Calu3 (cell line): ENCODE measurements at places on chromosomes 4 and X. TPM values are rescaled to one million over a fixed set of nuclear protein-coding genes. Genes with fewer than 3 reads are reported as not detected.
A peak's percentile ranks its signal among the peaks of the same experiment; 100 is the strongest.

The TEX13C gene
- not detected in 2 replicates for total RNA-seq

The TMEM144 gene
- total RNA-seq: 6.0 and 11.8 TPM in 2 replicates

The ADH1C gene
- 5.8 and 7.9 TPM in 2 replicates for total RNA-seq

The CBR4 gene
- total RNA-seq: 18.1 and 18.5 TPM in 2 replicates

The GNRHR gene
- total RNA-seq: not detected in 2 replicates

The DNAAF6 gene
- total RNA-seq: not detected in 2 replicates

The SPANXN3 gene
- total RNA-seq: not detected in 2 replicates

The RHOH gene
- total RNA-seq: not detected in 2 replicates

DNA sequence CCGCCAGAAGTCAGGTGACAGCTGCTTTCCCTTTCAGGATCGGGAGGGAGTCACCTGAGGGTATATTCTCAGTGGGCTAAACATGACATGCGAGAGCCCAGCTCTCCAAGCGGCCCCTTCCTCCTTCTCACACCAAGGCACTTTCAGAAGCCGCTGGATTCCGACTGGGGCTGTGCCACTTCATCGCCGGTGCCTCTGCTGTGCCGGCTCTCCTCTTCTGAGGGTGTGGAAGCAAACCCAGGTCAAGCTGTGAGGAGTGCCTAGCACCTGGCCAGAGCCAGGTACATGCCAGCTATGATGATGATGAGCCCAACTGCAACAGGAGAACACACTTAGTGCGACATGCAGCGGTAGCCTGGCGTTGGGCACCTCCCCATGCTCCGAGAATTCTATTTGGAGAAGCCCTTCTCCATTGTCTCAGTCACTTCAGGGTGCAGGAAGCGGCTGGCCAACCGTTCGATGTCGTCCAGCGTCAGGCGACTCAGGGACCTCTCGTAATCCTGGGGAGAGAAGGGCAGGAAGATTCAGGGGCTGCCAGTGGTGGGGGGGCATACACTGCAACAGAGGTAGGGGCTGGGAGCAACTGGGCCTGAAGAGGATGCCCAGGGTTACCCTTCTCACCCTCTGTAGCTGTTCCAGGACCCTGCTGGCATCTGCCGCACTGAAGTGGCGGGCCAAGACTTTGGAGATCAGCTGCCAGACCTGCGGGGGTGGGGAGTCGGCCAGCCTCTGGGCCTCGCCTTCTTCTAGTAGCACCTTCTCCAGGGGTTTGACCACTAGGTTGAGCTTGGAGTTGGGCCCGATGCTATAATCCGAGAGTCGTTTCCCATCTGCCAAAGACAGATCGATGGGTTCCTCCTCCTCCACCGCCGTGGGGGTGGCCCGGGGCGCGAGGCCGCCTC lies 1.0 kb downstream of the UBL4A start:
- no peak for DNase-seq

- no peak for DNase-seq
These were observed 92.2 kb upstream of the MAML3 start for GRCh38 chr4:140246216-140246615.

DNA sequence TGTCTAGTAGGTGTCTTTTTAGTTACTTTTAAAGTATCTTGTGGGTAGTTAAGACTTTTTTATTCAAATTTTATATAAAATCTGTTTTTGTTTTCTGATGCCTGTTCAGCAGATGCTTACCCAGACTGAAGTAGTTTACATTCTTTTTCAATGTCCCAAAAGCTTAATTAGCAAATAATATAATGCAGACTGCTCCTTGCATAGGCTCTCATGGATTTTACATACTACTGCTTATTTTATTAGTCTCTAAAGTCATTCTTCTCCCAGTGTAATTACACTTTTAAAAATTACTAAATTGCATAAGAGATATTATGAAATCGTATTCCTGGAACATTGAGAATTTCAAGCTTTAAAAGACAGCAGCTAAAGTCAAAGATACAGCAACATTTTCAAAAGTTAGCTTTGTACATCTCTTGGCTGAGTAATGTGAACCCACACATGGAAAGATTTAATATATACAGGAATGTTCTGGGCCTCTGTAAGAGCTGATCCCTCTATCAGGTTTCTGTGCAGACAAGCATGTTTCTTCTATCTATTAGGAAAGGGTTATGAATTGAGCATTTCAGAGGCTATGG lies 148.4 kb upstream of the SPRY1 start:
- no peak for DNase-seq

- peak; percentile 10 for DNase-seq
These were observed 207.3 kb upstream of the RADX start for GRCh38 chrX:106404512-106404911.

- DNase-seq: no peak
These were observed 325.9 kb downstream of the ANKRD50 start for GRCh38 chr4:124386648-124387047.

GRCh38 chr4:187565416-187565815 lies 430.2 kb upstream of the ZFP42 start:
- no peak for DNase-seq

DNA sequence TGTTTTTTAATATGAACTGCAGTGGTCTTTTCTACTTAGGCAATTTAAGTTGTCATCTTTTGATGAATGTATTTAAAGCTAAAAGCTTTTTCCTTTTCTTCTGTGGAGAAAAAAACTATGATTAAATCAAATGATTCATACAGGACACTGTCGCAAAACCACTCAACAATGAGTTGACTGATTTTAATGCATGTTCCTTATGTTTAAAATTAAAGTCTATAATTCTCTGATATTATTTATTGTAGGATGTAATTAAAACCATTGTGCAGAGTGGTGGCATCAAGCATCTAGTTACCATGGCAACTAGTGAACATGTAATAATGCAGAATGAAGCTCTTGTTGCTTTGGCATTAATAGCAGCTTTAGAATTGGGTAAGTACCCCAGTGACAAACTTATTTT lies 172.5 kb downstream of the RAP1GDS1 start:
- no peak for DNase-seq

DNA sequence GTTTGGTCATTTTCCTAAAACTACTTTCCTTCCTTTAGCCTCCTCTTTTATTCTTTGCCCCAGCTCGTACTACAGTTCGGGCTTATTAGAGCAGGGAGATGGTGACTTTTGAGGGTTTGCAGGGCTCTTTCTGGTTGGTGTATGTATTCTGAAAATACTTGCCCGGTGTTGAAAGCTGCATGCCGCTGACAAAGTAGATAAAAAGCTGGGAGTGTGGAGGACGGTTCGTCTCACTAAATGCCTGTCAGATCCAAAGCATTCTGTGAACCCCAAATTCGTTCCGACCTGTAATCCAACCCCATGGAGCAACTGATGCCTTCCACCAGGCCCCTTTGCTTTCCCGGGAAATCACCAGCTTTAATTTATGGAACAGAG lies 19.2 kb downstream of the TRIM2 start:
- no peak for DNase-seq

DNA sequence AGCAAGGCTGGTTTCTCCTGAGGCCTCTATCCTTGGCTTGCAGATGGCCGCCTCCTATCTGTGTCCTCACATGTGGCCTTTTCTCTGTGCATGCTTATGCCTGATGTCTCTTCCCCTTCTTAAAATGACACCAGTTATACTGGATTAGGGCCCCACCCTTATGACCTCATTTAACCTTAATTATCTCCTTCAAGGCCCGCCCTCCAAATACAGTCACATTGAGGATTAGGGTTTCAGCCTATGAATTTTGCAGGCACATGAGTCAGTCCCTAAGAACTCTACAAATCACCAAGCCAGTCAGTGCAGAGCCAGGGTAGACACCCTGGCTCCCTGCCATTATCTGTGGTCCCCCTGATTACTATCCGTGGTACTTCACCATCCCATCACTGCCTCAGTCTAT lies 51.6 kb downstream of the MAML3 start:
- no peak for DNase-seq

DNA sequence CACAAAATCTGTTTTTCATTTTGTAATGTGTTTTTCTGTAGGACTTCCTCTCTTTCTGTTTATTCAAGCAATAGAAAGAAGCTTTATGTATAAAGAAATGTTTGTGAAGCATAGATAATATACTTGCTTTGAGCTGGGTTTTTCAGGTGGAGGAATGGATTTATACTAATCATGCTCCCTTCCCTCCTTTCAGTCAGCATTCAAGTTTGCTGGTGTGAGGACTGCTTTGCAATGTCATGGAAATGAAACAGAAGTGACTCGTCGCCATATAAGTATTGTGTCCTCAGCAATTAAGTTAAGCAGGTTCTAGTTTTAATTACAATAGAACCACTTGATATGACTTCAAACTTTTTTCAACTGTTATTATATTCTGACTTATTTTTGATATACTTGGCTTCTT lies 1447.1 kb downstream of the PCDH19 start:
- DNase-seq: no peak

DNA sequence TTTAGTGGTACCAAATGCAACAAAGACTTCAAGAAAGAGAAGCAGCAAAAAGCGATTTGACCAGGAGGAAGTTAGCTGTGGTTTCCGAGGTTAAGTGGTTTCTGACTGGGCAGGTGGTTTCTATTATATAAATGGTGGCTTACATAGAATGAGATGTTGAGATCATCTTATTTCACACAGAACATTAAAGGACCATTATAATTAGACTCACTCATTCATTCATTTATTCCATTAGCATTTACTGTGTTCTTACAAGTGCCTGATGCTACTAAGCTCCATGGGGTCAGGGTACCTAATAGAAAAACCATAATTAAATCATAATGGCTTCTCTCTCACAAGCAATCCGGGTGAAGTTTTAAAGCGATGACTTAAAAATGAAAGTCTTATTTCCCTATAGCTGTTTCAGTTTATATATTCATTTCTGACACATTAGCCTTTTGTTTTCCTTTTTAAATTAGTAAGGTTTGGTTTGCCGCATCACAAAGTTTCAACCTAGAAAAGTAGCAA lies 10.6 kb downstream of the TSPAN6 start:
- no peak for DNase-seq

GRCh38 chr4:77036206-77036605 lies 39.6 kb downstream of the CCNI start:
- no peak for DNase-seq

- no peak for DNase-seq
These were observed 3.0 kb upstream of the ATP1B4 start for GRCh38 chrX:120358737-120359456.

GRCh38 chrX:133812402-133812801 lies 173.0 kb downstream of the GPC3 start:
- DNase-seq: peak; percentile 11

DNA sequence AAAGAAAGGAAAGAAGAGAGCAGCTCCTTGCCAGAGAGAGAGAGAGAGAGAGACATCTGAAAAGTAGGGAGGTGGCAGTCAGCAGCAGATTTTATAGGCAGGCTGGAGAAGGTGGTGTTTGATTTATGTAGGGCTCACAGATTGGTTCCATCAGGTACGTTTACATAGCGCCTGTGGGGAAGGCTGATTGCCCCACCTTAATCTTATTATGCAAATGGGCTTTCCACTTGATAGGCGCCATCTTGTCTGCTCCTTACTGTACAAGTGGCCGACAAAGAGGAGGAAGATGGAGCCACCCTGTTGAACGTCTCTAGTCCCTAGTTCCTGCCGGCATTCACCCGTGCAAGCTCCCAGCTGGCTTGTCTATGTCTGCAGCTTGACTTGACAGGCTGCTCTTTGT lies 49.1 kb upstream of the DHRSX start:
- no peak for DNase-seq

- no peak for DNase-seq
These were observed 82.2 kb upstream of the HELT start for GRCh38 chr4:184936071-184936470.

DNA sequence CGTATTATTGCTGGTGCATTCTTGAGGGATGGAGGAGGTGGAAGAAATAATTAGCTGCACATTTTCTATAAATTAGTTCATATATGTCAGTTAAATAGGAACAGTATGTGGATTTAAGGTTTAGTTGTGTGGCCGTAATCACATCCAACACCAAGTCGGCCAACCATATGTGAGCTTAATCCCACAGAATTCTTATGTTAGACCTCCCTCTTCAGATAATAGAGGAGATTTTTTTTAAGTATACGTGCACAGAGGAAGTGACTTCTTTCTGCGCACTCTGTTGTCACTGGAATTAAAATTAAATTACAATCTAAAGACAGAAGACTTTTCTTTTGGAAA lies 2.1 kb downstream of the SEPTIN11 start:
- DNase-seq: no peak

- DNase-seq: no peak
These were observed 464 bp downstream of the RASGEF1B start for GRCh38 chr4:81471298-81471587.

GRCh38 chr4:115675719-115676118 lies 562.3 kb upstream of the NDST4 start:
- no peak for DNase-seq

- DNase-seq: no peak
These were observed 34.4 kb downstream of the PF4 start for GRCh38 chr4:73947239-73947985.

DNA sequence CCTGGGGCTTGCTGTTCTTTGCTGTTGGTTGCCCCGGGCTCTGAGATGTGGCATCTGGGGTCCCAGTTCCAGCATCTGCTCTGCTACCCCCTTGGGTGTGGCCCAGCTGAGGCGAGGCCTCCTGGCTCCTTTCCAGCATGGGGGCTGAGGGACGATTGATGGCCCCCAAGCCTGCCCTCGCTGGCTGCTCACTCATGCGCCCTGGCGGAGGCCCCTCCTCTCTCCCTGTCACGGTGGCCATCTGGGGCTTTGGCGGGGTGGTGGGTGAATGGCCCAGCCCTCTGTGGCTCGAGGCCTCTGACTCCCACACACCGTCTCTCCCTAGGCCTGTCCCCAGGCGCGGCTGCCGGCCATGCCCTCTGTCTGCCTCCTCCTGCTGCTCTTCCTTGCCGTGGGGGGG lies 1.8 kb downstream of the PLXNA3 start:
- no peak for DNase-seq

DNA sequence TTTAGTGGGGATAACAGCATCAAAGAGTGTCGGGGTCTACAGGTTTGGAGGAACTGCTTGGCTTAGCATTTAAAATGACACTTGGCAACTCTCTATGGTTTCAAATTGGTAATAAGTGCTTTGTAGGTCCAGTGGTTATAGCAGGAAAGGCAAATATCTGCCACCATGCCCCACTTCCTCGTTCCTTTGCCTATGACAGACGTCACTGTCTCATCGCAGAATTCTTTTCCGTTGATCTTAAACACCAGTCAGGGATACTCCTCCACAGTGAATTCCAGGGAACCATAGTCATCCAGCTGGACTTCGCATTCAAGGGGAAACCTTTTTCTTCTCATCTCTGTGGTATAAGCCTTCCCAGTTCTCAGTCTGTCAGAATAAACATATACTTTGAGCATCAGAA lies 319.1 kb downstream of the GPAT3 start:
- peak; percentile 23 for DNase-seq

DNA sequence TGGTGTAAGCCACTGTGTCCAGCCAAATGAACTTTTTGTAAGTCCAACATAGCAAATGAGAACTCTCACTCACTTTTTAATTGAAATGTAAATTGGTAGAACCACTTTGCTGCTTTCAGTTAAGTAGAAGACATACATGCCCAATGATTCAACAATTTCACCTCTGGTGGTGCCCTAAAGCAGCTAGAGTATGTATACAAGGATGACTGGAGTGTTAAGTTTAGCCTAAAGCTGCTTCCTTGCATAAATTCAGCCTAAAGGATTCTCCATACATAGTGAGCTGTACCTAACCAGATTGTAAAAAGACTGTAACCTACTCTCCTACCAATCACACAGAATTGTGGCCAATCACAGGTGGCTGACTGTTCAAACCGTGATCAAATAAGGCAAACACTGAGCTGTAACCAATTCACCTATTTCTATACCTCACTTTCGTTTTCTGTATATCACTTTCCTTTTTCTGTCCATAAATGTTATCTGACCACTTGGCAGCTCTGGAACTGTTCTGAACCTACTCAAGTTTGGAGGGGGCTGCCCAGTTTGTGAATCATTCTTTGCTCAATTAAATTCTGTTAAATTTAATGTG lies 39.9 kb downstream of the PDS5A start:
- no peak for DNase-seq

- no peak for DNase-seq
These were observed 42.8 kb upstream of the TRIM2 start for GRCh38 chr4:153161226-153161963.
